Activated CD4-positive, CD25-positive, alpha-beta regulatory T cell (primary cell): ENCODE measurements at places on chromosomes 6 and 20.

- no peak for DNase-seq
These were observed 23.1 kb upstream of the KCNB1 start for GRCh38 chr20:49505518-49505917.

DNA sequence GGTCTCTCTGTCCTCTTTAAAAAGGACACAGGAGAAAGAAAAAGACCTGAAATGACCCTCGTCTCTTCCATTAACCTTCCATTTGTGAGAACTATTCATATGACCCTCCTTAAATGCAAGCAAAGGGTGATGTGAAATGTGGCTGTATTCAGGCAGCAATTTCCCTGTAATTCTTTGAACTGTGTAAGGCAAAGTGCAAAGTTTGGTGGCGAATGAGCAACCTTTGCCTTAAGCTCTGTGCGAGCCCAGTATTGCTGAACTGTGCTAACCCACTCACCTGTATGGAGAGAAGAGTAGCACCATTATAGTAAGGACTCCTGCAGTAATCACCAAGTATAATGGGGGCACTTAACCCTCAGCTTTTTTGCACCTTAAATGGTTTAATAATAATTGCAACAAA is 223.4 kb downstream of the PLCB1 start:
- DNase-seq: no peak

DNA sequence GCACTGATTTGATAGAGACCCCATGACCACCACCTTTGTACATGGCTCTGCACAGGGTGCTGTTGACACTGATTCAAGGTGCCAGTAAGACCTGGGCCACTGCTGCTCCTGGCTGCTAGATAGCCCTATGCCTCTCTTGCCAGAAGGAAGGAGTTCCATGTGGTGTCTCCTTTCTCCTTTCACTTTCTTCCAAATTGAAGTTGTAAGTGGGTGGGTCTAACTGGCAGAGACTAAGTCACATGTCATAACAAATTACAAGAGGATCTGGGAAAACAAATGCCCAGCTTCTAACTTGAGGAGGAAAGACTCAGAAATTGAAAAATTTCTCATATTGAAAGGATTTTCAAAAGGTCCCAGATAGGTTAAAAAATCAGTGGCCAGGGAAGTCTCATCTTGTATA is 116.8 kb downstream of the TFAP2B start:
- no peak for DNase-seq

DNA sequence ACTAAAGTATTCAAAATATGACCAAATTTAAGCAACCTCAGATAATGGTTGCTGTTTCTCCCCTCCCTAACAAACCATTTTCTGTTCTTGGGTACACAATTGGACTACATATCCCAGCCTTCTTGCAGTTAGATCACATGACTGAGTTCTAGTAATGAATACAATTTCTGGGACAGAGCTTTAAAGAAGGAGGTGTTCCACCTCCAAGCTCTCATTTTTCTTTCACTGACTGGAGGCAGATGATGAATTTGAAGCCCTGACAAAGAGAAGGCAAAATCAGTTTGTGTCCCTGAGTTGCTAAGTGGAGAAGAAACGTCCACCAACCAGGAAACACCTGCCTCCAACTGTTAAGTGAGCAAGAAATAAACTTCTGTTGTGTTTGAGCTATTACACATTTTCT is 117.2 kb downstream of the LCA5 start:
- DNase-seq: no peak

DNA sequence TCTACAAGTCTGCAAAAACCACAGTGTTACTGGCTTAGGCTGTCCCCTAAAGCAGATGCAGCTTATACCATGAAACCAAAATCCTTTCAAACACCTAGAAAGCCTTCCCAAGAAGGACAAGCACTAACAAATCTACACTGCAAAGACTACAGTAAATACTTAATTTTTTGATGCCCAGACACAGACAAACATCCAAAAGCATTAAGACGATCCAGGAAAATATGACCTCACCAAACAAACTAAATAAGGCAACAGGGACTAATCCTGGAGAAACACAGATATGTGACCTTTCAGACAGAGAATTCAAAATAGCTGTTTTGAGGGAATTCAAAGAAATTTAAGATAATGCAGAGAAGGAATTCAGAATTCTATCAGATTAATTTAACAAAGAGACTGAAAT is 423.5 kb downstream of the COL12A1 start:
- DNase-seq: no peak

DNA sequence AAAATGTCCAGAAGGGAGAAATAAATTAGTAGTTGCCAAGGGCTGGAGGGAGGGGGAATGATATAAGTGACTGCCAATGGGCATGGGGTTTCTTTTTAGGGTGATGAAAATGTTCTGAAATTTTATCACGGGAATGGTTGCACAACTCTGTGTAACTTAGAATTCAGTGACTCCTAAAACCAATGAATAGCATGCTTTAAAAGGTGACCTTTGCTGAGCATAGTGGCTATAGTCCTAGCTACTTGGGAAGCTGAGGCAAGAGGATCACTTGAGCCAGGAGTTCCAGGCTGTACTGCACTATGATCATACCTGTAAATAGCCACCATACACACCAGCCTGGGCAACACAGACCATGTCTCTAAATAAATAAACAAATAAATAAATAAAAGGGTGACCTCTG is 109.0 kb downstream of the ATG5 start:
- DNase-seq: no peak
